ENCODE measurements at places on chromosomes 2 and 18.

DNA sequence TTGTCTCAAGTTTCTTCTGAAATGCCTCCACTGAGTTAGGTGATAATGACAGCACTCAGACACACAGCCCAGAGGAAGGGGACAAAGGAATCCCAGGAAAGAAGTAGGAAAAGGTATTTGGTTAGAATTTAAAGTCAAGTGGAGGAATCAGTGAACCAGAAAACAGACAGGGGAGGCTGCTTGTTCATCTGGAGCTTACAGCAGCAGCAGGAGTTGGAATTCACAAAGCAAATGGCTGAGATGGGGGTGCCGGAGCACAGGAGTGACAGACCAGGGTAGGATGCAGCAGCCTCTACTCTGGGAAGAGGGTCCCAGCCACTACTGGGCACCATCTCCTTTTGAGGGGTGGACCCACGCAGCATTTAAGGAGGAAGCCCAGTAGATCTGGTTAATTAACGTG lies 104.8 kb downstream of the ST6GAL2 start:
- DNase-seq, result no peak

- no peak for DNase-seq
These were observed at the start of gene TFPI for GRCh38 chr2:187554011-187554703. TSS of gene TFPI (minus strand) at chr2:187554435. CDS start at chr2:187503768, 50,667 bp downstream.

DNA sequence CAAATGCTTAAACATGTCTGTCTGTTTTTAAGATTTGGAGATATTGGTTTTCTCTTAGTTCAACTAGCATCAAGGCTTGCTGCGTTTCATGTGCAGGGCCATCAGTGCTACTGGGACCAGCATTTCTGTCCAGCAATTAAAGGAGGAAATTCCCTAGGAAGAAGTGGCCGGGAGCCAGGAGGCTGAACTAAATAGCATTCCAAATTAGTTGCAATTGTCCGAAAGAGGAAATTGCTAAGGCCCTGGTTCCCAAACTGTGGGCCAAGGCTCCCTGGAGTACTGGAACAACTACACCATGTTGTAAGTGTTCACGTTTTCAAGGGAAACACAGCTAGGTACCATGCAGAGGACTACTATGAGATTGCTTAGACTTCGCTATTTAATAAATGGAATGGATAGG lies 257.9 kb downstream of the PTPRM start:
- DNase-seq, result no peak

GRCh38 chr2:19943189-19943588 lies 41.4 kb upstream of the TTC32 start:
- no peak for DNase-seq

DNA sequence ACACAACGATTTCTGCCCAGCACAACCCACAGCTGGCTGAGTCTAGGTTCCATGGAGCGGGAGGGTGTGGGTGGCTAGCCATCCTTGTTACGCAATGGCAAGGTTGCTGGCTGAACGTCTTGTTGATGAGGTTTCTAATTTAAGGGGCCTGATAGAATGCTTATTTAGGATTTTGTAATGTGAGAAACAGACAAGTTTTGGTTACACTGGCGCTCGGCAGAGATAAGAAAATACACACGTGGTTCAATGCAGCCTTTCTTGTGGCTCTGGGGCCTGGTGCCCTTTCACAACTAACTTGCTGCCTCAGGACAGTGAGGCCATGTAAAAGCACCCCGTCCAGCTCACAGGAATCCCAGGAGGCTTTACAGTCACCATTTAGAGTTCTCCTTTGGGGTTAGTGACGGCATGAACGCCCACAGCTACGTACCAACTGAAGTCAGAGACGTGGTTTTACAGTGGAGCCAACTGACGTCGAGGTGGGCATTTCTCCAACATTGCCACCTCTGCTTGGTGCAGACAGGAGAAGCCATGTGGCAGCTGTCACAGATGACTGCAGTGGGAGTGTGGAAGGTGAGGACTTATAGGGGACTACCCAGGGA lies 29.7 kb upstream of the PIEZO2 start:
- DNase-seq, result no peak

GRCh38 chr2:158716921-158717320 lies 78.2 kb upstream of the DAPL1 start:
- no peak for DNase-seq

DNA sequence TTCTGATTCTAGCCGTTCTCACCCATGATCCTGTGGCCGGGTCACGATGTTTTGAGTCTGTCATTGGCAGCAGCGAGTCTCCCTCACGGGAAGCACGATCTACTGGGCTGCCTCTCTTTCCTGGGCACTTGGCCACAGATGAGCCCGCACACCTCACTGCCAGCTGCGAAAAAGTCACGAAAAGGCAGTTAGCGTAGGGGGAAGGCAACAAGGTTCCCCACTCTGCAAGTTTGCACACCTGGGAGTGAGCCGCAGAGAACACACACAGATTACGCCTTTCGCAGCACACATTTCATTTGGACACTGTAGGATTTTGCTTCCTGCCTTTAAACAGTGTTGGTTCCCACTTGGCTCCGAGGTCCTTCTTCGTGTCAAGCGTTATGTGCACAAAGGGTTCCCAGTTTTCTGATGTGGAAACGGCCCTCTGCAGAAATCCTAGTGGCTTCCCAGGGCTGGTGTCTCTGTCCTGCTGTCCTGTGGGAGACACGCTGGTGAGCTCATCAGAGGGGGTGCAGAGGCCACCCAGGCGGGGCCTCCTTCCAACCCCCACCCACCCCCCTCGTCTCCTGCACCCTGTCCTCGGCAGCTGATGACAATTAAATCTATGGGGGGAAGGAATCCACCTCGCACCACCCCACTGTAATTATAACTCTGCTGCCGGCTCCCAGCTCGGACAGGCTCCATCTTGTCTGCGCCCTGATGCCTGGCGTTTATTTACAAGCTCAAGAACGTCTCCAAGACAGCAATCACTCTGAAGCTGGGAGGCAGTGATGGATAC lies 157.3 kb upstream of the SALL3 start:
- no peak for DNase-seq

DNA sequence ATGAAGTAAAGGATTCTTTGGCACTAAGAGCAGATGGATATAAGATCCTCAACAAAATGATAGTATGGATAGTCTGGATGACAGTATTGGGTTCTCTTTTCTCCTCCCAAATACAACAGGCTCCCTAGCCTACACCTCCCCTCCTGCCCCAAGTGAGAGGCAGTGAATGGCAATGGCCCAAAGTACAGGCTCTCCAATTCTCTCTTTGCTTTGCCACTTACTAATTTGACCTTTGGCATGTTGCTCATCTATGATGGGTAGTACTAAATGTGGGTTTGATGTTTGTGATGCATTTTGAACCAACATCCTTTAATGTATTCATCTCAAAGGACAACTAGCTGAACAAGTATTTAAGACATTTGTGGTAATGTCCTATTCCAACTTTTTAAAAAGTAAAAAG lies 65.9 kb downstream of the EIF5B start:
- DNase-seq, result no peak
